ENCODE measurements at places on chromosomes 16 and 17.
A peak's percentile ranks its signal among the peaks of the same experiment; 100 is the strongest.

DNA sequence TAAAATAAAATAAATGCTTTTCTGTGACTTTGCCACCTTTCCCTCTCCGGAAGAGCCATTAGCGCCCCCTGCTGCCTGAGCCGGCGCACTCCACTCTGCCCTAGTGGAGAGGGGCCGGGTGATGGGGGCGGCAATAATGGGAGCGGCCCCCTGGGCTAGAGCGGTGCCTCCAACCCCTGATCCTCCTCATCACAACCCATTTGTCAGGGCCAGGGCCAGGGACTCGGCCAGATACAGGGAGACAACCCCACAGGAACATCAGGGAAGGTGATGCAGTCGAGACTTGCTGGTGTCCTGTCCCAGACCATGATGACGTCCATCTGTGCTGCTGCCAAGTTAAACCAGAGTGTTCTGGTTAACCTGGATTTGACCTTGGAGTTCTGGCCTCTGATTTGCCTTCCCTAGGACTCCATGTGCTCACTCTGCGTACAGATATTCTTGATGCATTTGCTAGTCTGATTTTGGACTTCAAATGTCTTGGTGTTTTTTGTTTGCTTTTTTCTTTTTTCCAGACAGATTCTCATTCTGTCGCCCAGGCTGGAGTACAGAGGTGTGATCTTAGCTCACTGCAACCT is 46.1 kb upstream of the BPTF start:
- DNase-seq: peak; percentile 71

DNA sequence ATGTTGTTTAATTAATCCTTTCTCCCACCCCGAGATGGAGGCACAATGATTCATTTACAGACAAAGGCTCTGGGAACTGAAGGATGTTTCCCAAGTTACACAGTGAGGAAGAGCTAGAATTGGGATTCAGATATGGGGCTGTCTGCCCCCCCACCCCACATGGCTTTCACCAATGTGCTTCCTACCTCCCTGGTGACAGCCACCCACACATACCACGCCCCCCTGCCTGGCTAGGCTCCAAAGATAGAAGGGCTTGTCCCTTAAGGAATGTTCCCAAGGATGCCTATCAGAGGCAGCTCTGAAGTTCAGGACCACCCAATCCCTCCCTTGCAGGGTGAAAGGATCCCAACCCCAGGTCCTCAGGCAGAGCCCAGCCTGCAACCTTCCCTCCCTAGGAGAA is 32.9 kb downstream of the CFAP20 start:
- no peak for DNase-seq

GRCh38 chr17:31466096-31466760 is 74.8 kb downstream of the RAB11FIP4 start:
- DNase-seq: no peak

GRCh38 chr17:39092692-39093230 is 58.7 kb downstream of the PLXDC1 start:
- DNase-seq: no peak

DNA sequence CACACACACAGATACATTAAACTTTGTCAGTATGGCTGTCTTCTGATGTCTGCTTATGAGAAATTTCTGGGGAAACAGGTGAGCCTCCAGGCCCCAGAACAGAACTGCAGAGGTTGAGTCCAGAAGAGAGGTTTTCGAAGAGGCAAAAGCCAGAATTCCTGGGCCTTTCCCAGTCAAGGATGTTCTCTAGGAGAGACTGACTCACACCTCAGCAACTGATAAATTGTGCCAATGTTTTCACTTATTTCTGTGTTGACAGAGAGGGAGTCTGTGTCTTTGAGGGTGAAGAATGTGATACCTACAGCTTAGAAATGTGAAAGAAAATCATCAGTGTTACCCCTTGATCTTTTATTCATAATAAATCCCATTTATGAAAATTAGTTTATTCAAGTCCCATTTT is 30.3 kb downstream of the LDHD start:
- no peak for DNase-seq

DNA sequence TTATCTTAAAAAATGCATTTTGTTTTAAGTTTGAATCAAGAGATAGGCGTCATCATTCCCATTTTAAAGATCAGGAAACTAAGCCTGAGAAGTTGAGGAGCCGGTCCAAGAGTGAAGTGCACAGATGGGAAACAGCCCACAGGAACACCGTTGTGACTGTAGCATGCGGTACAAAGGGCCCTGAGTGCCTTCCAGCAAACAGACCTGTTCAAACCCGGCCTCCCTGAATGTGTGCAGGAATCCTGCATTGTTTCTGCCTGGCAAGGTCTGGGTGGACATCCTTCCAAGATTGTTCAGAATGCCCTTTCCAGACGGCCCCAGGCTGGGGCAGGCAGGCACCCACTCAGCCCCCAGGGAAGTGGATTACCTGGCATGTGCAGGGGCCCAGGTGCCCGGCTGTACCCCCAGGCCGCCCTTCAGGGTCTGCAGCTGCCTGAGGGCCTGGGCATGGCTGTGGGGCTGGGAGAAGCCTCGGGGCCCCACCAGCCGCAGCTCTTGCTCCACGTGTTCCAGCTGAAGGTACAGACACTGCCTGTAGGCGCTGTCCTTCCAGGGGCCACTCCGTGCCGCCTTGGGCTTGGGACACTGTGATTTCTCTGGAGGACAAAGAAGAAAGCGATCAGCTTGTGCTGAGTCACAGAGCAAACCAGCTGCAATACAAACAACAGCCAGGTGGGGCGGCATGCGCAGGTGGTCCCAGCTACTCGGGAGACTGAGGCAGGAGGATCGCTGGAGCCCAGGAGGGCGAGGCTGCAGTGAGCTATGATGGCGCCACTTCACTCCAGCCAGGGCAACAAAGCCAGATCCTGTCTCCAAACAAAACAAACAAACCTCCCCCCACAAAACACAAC is 45.0 kb upstream of the GCSH start:
- no peak for DNase-seq

- DNase-seq: no peak
These were observed 49.2 kb downstream of the SREBF1 start for GRCh38 chr17:17787568-17787967.

DNA sequence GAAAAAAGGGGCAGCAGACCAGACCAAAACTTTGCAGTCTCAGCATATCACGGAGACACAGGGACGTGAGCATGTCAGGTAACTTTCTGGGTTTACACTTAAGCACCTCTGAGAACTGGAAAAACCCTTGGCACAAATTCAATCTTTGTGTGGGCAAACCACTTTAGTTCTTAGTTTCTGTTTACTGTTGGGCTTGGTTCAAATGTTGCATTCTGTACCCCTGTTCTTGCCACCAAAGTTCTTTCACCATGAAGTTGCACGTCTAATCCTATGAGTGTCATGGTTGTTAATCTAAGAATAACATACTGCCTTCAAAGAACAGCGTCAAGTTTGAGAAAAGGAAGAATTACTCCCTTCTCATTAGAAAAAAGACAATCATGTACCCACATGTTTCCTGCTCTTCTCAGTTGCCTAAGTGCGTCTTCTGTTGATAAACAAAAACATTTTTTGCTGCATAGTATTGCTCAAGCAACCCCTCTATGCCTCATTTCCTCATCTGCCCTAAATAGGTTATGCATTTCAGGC is 11.6 kb downstream of the KRT33A start:
- DNase-seq: no peak

GRCh38 chr16:51797669-51798259 is 646.7 kb upstream of the SALL1 start:
- no peak for DNase-seq

GRCh38 chr17:6512552-6512951 is 43.8 kb downstream of the PITPNM3 start:
- no peak for DNase-seq

DNA sequence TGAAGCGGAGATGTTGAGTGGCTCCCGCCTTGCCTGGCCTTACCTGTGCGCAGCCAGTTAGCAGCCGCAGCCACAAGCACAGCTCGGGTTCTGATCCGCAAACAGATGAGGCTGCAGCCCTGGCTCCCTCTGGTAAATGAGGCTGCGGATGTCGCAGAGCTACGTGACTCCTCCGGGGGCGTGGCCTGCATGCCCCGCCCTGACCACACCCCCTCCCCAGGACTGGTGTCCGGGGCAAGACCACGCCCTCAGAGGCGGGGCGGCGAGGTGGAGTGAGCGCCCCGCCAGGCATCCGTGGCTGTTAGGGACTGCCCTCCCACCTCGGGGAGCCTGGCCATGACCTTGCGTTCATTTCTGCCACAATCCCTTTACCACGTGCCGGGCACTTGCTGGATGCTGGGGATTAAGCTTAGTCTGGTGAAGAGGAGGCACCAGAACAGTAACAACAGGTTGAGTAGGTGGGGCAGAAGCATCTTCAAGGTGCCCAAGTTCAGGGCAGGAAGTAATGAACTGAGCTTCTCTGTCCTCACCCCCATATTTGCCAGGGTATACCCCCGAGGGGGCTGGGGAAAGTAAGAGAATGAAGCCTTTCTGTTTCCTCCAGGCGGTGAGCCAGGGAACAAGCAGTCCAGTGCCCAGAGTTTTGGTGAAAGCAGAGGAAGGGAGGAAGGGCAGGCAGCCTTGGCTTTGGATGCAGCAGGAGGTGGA is at the start of gene ALDOC:
ALDOC (minus strand) TSS at position 138 of the 708 bp plus-strand sequence. CDS start 1,363 bp downstream, outside the sequence.
- peak; percentile 99 for DNase-seq

DNA sequence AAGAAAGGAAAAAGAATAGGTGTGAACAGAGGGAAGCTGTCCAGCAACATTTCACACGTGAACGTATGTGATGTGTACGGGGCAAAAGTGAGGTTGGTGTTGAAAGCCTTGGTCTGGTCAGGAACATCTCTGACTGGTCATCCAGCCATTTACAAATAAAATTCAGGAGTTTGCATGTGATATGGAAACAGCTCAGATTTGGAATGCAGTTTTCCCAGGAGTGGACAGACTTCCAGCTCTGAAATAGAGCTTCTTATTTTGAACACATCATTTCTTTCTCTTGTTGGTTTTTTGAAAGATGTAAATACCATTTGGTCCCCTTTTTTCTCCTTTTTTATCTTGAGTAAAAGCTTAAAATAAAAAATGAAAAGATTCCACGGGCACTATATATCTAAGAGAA is 566.2 kb upstream of the ZFHX3 start:
- DNase-seq: no peak

- DNase-seq: no peak
These were observed 29.7 kb downstream of the TRPV3 start for GRCh38 chr17:3527896-3528295.

DNA sequence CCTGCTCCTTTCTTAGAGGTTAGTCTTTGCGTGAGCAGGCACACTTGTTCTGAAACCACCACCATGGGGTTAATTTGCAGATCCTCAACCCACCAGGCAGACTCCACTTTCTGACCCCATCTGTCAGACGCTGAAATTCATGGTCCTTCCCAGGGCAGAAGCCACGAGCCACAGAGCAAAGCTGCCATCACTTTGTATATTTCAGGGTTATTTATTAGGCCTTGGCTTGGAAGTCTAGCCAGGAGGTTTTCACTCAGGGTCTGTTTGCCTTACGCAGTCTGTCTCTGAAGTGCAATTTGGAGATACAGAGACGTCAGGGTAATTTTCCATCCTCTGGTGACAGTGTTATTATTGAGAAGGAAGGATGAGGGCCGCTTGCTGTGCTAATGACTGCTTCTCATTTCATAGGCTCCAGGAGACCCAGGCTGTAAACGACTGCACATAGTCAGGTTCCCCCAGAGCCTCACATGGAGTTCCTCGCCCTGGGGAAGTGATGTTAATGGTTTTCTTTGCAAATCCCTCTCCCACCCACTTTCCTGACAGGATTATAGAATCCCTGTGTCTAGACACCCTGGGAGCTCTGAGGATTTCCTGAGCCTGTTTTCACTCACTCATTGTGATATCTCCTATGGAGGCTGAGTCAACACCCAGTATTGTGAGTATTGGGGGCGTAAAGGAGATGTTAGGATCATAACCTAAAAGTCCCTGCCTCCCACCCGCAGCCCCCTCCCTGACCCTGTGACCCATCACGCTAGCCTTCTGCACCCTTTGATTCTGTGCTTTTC is 269.0 kb downstream of the ABCC12 start:
- no peak for DNase-seq

GRCh38 chr16:12558641-12559040 is 245.0 kb downstream of the CPPED1 start:
- DNase-seq: no peak

DNA sequence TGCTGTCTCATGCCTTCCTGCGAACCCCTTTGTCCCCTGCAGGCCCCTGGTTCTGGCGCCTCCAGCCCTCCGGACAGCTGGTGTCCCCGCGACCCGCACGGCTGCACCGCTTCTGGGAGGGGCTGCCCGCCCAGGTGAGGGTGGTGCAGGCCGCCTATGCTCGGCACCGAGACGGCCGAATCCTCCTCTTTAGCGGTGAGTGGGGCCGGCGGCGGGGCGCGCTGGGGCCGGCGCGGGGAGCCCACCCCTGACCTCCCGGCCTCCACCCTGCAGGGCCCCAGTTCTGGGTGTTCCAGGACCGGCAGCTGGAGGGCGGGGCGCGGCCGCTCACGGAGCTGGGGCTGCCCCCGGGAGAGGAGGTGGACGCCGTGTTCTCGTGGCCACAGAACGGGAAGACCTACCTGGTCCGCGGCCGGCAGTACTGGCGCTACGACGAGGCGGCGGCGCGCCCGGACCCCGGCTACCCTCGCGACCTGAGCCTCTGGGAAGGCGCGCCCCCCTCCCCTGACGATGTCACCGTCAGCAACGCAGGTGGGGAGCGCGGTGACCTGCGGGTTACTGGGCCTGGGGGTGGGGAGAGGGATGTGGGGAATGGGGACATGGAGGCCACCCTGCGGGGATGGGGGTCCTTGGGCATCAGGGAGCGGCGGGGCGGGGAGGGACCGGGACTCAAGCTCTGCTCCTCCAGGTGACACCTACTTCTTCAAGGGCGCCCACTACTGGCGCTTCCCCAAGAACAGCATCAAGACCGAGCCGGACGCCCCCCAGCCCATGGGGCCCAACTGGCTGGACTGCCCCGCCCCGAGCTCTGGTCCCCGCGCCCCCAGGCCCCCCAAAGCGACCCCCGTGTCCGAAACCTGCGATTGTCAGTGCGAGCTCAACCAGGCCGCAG is 7.1 kb upstream of the IL32 start:
- peak; percentile 80 for DNase-seq

- no peak for DNase-seq
These were observed 68.1 kb downstream of the ERCC4 start for GRCh38 chr16:13988038-13988437.

GRCh38 chr16:49419006-49419405 is 45.4 kb downstream of the C16orf78 start:
- DNase-seq: no peak

DNA sequence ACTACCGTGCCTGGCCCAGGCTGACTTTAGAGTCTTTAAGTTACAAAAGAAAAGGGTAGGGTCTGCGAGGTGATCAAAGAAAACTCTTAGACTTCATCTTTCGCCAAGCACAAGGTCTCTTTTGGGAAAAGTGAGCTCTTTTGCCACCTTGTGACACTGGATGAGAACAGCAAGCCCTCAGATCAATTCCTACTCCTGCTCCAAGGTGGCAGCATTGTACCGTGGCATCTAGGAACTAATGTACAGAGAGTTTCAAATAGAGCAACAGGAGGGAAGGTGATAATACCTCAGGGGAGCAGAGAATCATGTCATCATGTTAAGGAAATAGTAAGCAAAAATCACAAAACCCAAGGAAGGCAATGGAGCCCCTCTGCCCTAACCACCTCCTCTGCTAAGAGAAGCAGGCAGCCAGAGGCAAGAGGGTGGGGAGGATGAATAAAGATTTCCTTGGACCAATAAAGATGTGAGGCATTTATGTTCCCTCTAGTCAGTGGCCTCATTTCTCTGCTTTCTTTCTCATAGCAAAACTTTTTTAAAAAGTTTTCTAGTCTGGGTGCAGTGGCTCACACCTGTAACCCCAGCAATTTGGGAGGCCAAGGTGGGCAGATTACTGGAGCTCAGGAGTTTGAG is 2.1 kb upstream of the C17orf78 start:
- DNase-seq: peak; percentile 87

Data from GM13976 (cell line).